KBM-7 (cell line): ENCODE measurements at places on chromosomes 11 and 22.

GRCh38 chr11:6596239-6596877 lies 7.1 kb downstream of the RRP8 start:
- DNase-seq, result no peak

DNA sequence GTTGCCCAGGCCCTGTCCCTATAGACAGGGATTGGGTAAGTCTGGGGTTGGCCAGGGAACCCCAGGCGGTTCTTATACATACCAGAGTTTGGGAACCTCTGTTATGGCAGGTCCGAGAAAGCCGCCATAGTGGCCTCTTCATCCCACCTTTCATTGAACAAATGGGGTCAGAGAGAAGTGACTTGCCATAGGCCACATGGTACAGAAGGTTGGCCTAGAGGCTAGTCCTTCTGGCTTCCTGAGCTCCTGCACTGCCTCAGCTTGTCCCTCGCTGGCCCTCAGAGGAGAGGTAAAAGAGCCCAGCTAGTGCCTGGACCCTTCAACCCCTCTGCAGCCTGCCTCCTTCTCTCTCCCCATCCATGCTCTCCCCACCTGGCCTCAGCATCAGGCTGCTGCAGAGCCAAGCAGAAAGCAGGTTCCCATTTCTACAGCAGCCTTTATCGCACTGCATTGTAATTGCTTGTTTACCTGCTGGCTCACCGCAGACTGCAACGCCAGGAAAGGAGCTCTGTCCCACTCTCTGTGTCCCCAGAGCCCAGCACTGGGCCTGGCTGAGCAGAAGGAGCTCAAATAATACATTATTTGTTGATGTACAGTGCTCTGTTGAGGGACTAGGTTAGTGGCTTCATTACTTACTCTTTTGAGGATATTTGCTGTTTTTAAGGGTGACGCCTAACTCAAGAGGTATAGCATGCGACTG lies 103.6 kb downstream of the TRIM29 start:
- DNase-seq, result no peak

DNA sequence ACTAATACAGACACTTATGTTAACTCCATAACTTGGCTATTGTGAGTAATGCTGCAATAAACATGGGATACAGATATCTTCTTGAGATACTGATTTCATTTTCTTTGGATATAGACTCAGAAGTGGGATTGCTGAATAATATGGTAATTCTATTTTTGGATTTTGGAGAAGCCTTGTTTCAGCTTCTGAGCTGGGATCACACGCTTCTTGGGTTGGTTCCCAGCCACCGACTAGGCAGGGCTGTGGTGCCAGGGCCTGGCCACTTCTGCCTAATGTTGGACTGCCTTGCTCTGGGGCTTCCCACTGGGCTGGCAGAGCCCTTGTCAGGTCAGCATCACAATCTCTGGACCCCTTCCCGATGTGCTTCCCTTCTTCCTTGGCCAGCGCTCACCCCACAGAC lies 14.0 kb upstream of the MCHR1 start:
- DNase-seq, result no peak

GRCh38 chr11:118622376-118623268 lies 15.2 kb downstream of the PHLDB1 start:
- no peak for DNase-seq

DNA sequence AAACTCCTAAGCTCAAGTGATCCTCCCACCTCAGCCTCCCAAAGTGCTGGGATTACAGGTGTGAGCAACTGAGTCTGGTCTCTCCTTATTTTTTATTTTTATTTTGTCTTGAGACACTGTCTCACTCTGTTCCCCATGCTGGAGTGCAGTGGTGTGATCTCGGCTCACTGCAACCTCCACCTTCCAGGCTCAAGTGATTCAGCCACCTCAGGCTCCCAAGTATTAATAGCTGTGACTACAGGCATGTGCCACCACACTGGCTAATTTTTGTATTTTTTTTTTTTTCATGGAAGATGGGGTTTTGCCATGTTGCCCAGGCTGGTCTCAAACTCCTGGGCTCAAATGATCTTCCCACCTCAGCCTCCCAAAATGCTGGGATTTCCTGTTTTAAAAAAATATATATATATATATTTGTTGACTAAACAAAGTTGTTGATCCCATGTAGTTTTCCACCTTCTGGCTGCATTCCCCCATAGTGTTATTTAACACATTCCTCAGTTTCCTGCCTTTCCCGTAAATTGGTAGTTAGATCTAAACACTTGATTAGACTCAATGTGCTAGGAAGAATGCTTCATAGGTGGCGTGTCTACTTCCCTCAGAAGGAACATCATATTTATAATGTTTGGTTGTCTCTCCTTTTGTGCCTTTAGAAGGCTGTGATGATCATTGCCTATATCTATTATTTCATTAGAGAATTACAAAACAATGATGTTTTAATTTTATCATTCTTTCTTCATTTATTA lies 38.8 kb downstream of the LRRC32 start:
- no peak for DNase-seq

- DNase-seq, result no peak
Measured at GRCh38 chr22:50136581-50137015, 33.9 kb upstream of the PANX2 start.

- DNase-seq, result peak; percentile 82
Measured at GRCh38 chr11:64492561-64492960, 98.5 kb upstream of the SLC22A12 start.
